Choroid plexus epithelial cell (primary cell): ENCODE measurements at places on chromosomes 5 and 9.

GRCh38 chr5:11266331-11266730 lies 505.3 kb upstream of the DAP start:
- DNase-seq = no peak

GRCh38 chr9:131258186-131258585 lies 18.1 kb downstream of the FAM78A start:
- no peak for DNase-seq

DNA sequence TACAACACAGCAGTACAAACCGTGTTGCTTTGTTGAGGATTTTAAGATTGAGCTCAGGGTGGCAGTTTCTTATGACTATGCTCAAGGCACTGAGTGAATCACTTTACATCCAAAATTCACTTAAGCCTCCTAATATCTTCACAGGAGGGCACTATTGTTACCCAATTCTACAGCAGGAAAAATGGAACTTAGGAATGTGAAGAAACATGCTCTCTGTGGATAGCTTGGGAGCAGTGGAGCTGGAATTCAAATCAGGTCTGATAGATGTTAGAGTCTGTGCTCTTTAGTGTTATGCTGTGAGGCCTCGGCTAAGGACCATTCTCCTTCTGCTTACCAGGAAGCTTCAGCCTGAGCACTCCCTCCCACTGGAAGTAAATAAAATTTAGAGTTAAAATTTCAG lies 18.7 kb upstream of the HMHB1 start:
- DNase-seq = no peak

DNA sequence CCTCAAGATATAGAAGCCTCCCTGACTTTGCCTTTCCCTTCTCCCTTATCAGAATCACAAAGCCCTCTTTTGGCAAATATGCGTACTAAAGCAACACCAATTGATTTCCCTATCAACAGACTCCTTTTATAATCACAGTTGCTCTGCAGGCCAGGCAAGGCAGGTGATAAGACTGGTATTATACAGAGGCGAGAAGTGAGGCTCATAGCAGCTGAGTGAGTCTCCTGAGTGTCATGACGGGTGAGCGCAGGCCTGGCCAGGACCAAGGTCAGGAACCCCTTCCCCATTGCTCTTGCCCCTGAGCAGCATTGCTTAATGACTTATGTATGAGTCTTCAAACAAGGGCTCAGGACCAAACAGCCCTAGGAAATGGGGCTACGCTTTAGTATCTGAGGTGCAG lies 70.8 kb downstream of the FBXO38 start:
- DNase-seq = no peak

GRCh38 chr5:66337626-66338226 lies 193.6 kb downstream of the SREK1 start:
- no peak for DNase-seq

GRCh38 chr5:53936481-53937352 lies 373.7 kb downstream of the ARL15 start:
- DNase-seq = peak; percentile 28
